ENCODE measurements at places on chromosomes 6 and 20.
A peak's percentile ranks its signal among the peaks of the same experiment; 100 is the strongest.

- DNase-seq: no peak
Measured at GRCh38 chr6:14406614-14407331, 289.2 kb downstream of the CD83 start.

GRCh38 chr20:38919683-38920082, 6.5 kb upstream of the FAM83D start:
- DNase-seq: no peak

GRCh38 chr20:4957187-4957586, 44.1 kb downstream of the SLC23A2 start:
- DNase-seq: no peak

DNA sequence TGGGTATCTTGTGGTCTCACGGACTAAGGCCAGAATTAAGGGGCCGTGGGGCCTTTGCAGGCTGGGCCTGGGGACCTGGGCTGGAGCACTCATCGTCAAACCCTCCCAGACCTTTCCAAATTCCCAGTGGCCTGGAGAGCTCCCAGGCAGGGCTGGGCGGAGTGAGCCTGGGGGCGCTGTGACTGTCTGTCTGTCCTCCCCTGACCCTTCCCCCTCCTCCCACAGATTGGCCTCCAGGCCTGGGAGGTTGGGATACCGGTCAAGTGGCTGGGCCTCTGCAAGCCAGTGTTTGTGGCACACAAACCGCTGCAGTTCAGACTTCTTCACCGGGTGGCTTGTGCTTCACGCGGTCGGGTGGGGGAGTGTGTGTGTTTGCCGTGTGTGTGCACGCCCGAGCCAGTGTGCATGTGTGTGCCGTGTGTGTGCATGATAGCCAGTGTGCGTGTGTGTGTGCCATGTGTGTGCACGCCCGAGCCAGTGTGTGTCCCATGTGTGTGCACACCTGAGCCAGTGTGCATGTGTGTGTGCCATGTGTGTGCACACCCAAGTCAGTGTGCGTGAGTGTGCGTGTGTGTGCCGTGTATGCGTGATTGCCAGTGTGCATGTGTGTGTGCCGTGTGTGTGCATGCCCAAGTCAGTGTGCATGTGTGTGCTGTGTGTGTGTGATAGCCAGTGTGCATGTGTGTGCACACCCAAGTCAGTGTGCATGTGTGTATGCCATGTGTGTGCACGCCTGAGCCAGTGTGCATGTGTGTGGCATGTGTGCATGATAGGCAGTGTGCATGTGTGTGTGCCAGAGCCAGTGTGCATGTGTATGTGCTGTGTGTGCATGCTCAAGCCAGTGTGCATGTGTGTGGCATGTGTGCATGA, 6.3 kb downstream of the RBBP8NL start:
- DNase-seq: no peak

GRCh38 chr6:43489277-43490072, 12.1 kb downstream of the TJAP1 start:
- DNase-seq: no peak

GRCh38 chr6:154842833-154843232, 109.6 kb downstream of the SCAF8 start:
- DNase-seq: no peak

- no peak for DNase-seq
Measured at GRCh38 chr20:37276494-37277252, 12.8 kb upstream of the MANBAL start.

GRCh38 chr6:722077-722524, 29.2 kb upstream of the EXOC2 start:
- DNase-seq: peak; percentile 27

GRCh38 chr6:13012977-13013680, 296.6 kb downstream of the PHACTR1 start:
- no peak for DNase-seq

DNA sequence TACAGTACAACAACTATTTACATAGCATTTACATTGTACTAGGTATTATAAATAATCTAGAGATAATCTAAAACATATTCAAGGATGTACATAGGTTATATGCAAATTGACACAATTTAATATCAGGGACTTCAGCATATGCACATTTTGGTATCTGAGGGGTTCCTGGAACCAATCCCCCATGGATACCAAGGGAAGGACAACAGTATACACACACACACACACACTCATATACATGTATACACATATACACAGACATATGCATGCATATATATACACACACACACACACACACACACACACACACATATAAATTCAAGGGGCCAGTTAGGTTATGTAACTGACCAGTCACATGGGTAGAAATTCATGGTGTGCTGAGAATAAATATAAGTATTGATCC, 24.9 kb downstream of the ADGRF5 start:
- no peak for DNase-seq

GRCh38 chr20:18728165-18728869, 85.3 kb upstream of the SCP2D1 start:
- no peak for DNase-seq

- DNase-seq: no peak
Measured at GRCh38 chr6:20211037-20211940, 980 bp downstream of the MBOAT1 start.

All from stimulated activated CD4-positive, alpha-beta T cell treated with anti-CD3 and anti-CD28 coated beads, Interleukin-15, amount 100 ng/mL, for 1 hour (primary cell).